ENCODE measurements at places on chromosomes 3 and 15.

GRCh38 chr3:128367761-128368160 lies 98.9 kb downstream of the DNAJB8 start:
- no peak overlapping the region for H3K27ac ChIP-seq
- H3K4me3 ChIP-seq = no peak overlapping the region
- no peaks in the 10 kb centered on the region for H3K27me3 ChIP-seq
- peaks cover 7% of the 10 kb centered on the region for H3K36me3 ChIP-seq
- no peaks in the 10 kb centered on the region for H3K4me1 ChIP-seq
- DNase-seq = no peak

DNA sequence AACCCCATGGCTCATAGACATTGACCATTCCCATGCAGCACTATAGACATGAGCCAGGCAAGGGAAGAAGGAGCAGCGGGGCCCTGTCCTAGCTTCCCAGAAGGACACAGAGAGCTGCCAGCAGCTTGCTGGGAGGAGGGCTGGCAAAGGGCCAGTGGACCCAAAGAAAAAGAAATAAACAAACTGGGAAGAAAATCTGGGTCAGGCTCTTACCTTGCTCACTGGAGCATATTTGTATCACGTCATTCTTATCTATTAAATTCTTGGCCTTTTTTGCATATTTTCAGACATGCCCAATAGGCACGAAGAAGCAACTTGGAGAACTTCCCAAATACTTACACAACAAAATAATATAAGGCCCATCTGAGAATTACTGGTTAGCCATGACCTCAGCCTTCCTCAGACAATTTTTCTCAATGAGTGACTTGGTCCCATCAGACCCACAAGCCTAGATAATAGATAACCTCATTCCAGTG lies 28.4 kb downstream of the RASGRP1 start:
- no peak overlapping the region for H3K4me3 ChIP-seq
- no peaks in the 10 kb centered on the region for H3K36me3 ChIP-seq
- H3K27me3 ChIP-seq = no peaks in the 10 kb centered on the region
- H3K4me1 ChIP-seq = no peaks in the 10 kb centered on the region

- H3K4me1 ChIP-seq = no peaks in the 10 kb centered on the region
- DNase-seq = no peak
- no peaks in the 10 kb centered on the region for H3K27me3 ChIP-seq
Measured at GRCh38 chr3:118932822-118933558, 101.7 kb downstream of the IGSF11 start.

DNA sequence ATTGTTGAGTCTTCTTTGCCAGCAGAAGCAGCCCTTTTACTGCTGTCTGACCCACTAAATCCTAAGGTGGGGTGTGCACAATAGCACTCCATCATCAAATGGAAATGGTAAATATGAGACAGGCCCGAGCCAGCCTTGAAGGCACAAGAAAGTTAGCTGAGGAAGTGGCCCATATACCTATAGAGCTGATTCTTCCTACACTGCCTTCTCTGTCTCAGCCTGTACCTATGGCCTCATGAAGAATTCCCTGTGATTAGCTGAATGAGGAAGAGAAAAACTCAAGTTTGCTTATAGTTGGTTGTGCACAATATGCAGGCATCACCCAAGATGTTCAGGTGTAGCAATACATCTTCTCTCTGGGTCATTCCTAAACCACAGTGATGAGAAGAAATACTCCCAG lies 31.7 kb upstream of the XCR1 start:
- peak overlapping the region; percentile 67 for H3K27ac ChIP-seq

GRCh38 chr3:194380326-194380725 lies 10.8 kb upstream of the LRRC15 start:
- H3K27ac ChIP-seq = no peak overlapping the region
- no peaks in the 10 kb centered on the region for H3K36me3 ChIP-seq
- no peaks in the 10 kb centered on the region for H3K4me1 ChIP-seq
- no peak for DNase-seq
- H3K27me3 ChIP-seq = no peaks in the 10 kb centered on the region

DNA sequence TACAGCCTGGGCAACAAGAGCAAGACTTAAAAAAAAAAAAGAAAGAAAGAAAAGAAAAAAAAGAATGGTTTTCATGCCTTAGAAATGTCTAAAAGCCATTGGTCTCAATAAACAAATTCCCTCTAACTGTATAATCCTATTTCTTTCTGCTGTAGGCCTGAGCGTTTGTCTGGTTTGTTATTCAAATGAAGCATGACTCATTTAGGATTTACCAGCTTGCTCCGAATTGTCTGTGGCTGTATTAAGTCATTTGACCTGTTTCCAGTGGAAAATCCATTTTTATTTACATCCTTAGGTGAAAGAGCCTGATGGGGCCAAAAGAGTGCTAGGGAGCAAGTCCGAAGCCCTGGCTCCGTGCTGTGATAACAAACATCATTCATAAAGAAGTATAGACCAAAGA lies 73.8 kb downstream of the BDH1 start:
- H3K27me3 ChIP-seq = no peaks in the 10 kb centered on the region
- H3K27ac ChIP-seq = no peak overlapping the region
- H3K4me1 ChIP-seq = no peaks in the 10 kb centered on the region
- no peaks in the 10 kb centered on the region for H3K36me3 ChIP-seq

DNA sequence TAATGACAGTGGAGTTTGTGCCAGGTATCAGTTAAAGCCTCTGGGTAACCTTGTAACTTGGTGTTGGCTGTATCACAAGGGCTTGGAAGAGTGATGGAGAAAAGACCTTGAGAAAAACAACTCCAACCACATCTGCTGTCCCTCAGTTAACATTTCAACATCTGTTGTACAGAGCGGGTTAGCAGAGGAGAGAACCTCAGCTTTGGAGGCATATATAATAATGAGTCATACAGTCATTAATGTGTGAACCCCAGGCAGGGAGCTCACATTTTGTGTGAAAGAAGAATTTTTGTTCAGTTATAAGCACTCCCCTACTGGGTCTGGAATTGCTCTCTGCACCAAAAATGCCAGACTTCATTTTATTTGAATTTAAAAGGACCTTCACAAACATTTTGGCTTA lies 439.5 kb downstream of the PDCD6IP start:
- H3K4me1 ChIP-seq = no peaks in the 10 kb centered on the region
- no peak overlapping the region for H3K27ac ChIP-seq
- no peaks in the 10 kb centered on the region for H3K36me3 ChIP-seq
- H3K4me3 ChIP-seq = no peak overlapping the region

DNA sequence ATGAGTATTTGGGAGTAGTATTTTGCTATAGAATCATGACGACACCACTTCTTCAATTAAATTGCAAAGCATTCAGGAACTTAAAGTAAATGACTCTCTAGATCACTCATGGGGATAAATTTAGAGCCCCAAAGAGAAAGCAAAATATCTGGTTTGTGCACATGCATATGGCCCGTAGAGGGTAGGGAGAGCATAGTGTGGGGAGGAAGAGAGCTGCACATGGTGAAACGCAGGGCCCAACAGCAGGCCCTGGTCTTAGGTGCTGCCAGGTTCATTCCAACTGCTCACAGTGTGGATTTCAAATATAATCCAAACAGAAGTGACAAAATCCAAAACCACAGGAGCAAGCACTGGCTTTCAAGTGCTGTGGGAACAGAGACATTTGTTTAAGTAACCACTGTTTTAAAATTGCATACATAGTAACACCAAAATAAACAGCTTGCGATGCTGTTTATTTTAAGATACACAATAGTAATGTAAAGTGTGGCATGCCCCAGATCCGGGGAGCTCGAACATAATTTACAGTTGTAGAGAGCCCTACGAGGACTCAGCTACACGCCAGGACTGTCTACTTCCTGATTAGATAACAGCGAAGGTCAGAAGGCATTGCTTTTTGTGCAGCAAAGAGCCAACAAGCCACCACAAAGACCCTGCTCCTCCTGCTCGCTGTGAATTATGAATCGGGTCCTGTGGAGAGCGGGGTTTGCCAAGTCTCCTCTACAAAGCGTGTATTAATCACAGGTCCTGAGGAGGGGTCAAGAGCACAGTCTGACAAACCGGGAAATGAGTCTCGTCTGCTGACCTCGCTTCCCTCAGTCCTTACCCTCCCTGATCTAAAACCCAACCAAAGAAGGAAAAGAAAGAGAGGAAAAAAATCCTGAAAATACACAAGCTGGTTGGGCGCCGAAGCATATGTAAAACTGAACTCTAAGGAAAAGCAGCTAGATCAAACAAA lies 80.6 kb downstream of the MEIS2 start:
- H3K4me1 ChIP-seq = no peaks in the 10 kb centered on the region
- H3K36me3 ChIP-seq = no peaks in the 10 kb centered on the region
- no peak for DNase-seq
- H3K27ac ChIP-seq = no peak overlapping the region
- H3K4me3 ChIP-seq = no peak overlapping the region

DNA sequence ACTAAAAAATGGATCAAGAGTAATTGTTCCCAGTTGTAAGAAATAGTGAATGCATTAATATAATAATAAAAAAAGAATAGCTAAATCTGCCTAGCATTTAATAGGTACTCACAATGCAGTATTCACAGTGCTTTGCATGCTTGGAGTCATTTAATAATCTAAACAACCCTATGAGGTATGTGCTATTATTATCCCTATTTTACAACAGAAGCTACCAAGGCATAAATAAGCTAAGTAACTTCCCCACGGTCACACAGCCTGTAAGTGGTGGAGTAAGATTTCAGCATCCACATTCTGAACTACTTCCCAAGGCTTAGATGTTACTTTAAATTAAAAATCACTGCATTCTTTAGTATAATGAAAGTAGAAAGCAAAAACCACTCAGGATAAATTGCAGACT lies 102.9 kb downstream of the PLCH1 start:
- H3K4me3 ChIP-seq = no peak overlapping the region
- no peaks in the 10 kb centered on the region for H3K4me1 ChIP-seq
- no peak for DNase-seq
- no peaks in the 10 kb centered on the region for H3K36me3 ChIP-seq
- no peaks in the 10 kb centered on the region for H3K27me3 ChIP-seq
- H3K27ac ChIP-seq = no peak overlapping the region

DNA sequence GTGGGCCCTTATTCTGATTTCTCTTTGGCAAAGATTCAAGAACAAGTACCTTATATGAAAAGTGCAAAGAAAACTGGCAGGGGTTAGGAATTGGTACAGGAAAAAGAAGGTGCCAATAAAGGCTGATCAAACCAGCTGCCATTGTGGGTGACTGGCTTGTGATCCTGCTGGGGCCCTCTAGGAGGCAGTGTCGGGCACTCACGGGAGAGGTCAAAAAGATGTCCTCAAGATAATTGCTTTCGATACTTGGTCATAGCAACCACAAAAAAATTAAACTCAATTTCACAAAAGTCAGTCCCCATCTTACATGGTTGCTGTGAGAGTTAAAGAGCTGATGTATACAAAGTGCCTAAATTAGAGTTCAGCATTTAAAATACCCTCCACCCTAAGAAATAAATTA lies 31.0 kb upstream of the CAV3 start:
- H3K27ac ChIP-seq = no peak overlapping the region
- H3K36me3 ChIP-seq = no peaks in the 10 kb centered on the region
- H3K4me3 ChIP-seq = no peak overlapping the region
- DNase-seq = no peak
- no peaks in the 10 kb centered on the region for H3K27me3 ChIP-seq

- no peaks in the 10 kb centered on the region for H3K4me1 ChIP-seq
- peak; percentile 20 for DNase-seq
- no peaks in the 10 kb centered on the region for H3K36me3 ChIP-seq
- peaks cover 3% of the 10 kb centered on the region for H3K27me3 ChIP-seq
- no peak overlapping the region for H3K4me3 ChIP-seq
Measured at GRCh38 chr3:135895106-135895733, 70.3 kb upstream of the PPP2R3A start.

- DNase-seq = no peak
- H3K4me1 ChIP-seq = peaks cover 56% of the 10 kb centered on the region
- no peaks in the 10 kb centered on the region for H3K27me3 ChIP-seq
- H3K4me3 ChIP-seq = no peak overlapping the region
- no peaks in the 10 kb centered on the region for H3K36me3 ChIP-seq
Measured at GRCh38 chr3:45551214-45552010, 43.1 kb upstream of the LIMD1 start.

DNA sequence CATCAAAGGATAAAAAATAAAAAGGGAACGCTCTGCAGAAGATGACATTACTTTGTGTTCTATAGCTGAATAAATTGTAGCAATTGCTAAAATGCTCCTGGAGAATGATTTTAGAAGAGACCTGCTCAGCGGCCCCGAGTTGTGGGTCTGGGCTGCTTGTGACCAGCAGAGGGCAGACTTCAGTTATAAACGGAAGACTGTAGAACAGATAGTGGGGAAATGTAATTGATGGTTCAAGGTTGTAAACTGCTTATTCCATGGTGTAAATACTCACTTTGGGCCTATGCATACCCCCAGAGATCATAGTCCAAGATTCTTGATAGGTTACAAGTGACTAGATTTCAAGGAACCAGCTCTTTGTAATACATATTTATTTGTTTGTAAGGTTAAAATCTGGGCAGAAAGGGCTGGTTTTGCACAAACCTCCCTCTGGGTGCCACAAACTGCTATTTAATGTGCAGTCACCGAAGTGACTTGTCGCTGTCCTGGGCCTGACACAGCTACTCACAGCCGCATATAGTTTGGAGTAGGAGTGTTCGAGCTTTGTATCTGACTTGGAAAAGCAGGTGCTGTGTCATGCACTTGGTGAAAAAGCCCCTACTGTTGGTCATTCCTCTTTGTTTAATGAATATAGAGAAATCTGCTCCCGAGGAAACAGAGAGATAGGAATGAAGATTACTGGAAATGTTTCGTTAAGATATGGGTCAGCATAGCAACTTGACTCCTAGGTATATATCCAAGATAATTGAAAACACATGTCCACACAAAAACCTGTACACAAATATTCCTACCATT lies 34.7 kb upstream of the NDUFB4 start:
- peak; percentile 44 for DNase-seq
- H3K4me1 ChIP-seq = peaks cover 17% of the 10 kb centered on the region
- no peaks in the 10 kb centered on the region for H3K36me3 ChIP-seq
- H3K4me3 ChIP-seq = no peak overlapping the region
- H3K27ac ChIP-seq = no peak overlapping the region

DNA sequence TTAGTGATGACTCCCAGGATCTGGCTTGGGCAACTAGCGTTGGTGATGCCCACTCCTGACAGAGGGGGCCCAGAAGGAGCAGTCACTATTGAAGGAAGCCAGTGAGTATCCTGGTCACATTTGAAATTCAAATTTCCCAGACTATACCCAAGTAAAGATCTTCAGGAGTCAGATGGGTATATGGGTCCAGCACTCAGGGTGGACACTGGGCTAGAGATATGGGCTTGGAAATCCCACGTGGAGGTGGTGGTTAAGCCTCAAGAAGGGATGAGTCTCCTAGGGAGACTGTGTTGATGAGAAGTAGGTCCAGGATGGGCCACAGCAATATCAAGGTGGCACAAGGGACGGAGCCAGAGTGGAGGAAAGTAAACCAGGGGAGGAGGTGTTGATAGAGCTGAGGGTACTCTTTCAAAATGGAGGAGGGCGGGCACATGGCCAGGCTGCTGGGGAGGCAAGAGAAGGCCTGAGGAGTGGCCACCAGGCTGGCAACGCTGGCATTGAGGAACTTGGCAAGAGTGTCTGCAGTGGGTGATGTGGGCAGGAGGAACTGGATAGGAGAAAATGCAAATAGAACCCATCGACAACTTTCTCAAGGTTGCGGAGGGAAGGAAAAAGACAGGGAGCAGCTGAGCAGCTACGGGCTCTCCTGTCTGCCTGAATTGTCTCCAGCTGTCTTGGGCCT lies 3.7 kb upstream of the SLCO2A1 start:
- peaks cover 17% of the 10 kb centered on the region for H3K27me3 ChIP-seq
- peaks cover 3% of the 10 kb centered on the region for H3K4me1 ChIP-seq
- H3K4me3 ChIP-seq = no peak overlapping the region
- H3K27ac ChIP-seq = no peak overlapping the region
- DNase-seq = no peak
